ENCODE measurements at places on chromosomes 7 and 10. TPM values are rescaled to one million over a fixed set of nuclear protein-coding genes. Genes with fewer than 3 reads are reported as not detected.

AOAH gene
- polyA plus RNA-seq: not detected

VPS37D gene
- 1.8 TPM for polyA plus RNA-seq

NRCAM gene
- polyA plus RNA-seq: 2.5 TPM

NFKB2 gene
- 8.1 TPM for polyA plus RNA-seq

SFTPA1 gene
- not detected for polyA plus RNA-seq

SCIN gene
- polyA plus RNA-seq: 0.92 TPM

HOXA9 gene
- not detected for polyA plus RNA-seq

IQUB gene
- 0.57 TPM for polyA plus RNA-seq

GARIN1A gene
- 0.10 TPM for polyA plus RNA-seq

NEUROD6 gene
- polyA plus RNA-seq: not detected

DDIT4 gene
- polyA plus RNA-seq: 114 TPM
